ENCODE measurements at places on chromosomes 7 and 10. TPM values are rescaled to one million over a fixed set of nuclear protein-coding genes. Genes with fewer than 3 reads are reported as not detected.

The SVIL gene
- total RNA-seq = 57.5 TPM

The CHPF2 gene
- total RNA-seq = 69.0 TPM

The VSTM4 gene
- total RNA-seq = 0.77 TPM

The ACTL6B gene
- not detected for total RNA-seq

The CNNM2 gene
- 9.0 TPM for total RNA-seq

The NPC1L1 gene
- under 0.01 TPM for total RNA-seq

The LRIT1 gene
- total RNA-seq = not detected

The PLCE1 gene
- 1.2 TPM for total RNA-seq

The PLEKHS1 gene
- total RNA-seq = not detected

The MKLN1 gene
- 53.3 TPM for total RNA-seq

The CARD11 gene
- total RNA-seq = 0.28 TPM

The PON3 gene
- total RNA-seq = under 0.01 TPM

The AUTS2 gene
- total RNA-seq = 2.5 TPM

The CYP2C19 gene
- total RNA-seq = not detected

The PPP1R3A gene
- total RNA-seq = not detected
